ENCODE measurements at places on chromosomes 4 and X.

GRCh38 chr4:70614184-70614555, 14.4 kb upstream of the ENAM start:
- DNase-seq, result no peak

GRCh38 chrX:150533863-150534262, 34.6 kb upstream of the MTM1 start:
- DNase-seq, result no peak

DNA sequence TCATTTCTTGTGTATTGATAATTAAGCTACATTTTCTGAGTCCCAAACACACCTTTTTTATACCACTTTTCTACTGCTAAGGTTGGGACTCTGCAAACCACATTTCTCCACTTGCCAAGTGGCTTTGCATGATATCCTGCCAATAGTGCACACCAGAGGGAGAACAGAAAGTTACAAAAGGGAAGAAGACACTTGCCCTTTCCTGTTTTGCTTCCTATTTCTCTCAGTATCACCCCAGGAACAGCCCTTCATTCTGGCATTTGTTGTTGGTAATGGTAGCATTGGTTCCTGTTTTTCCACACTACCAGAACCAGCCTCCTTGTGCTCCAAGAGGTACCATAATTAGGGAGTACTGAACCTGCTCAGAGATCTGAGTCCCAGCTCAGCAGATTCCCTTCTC, 87.1 kb downstream of the HDX start:
- DNase-seq, result no peak

GRCh38 chr4:153294631-153295030, 49.9 kb upstream of the MND1 start:
- no peak for DNase-seq

DNA sequence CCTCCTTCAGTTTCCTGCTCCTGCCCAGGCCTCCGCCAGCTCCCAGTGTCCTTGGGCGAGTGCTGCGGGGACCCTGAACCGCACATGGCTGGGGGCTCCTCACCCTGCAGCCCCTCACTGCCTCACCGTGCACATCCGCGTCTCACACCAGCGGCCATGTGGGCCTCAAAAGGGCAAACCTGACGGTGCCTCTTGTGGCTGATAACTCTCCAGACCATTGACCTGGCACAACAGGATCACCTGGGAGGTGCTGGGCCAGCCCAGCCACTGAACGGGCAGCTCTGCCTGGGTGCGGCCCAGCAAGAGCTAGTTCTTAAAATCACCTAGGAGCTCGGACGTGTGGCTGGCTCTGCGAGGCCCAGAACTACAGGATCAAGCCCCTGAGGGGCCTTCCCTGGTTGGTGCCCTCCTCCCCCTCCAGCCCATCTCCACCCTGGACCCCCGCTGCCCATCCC, 4.1 kb upstream of the S100P start:
- no peak for DNase-seq

DNA sequence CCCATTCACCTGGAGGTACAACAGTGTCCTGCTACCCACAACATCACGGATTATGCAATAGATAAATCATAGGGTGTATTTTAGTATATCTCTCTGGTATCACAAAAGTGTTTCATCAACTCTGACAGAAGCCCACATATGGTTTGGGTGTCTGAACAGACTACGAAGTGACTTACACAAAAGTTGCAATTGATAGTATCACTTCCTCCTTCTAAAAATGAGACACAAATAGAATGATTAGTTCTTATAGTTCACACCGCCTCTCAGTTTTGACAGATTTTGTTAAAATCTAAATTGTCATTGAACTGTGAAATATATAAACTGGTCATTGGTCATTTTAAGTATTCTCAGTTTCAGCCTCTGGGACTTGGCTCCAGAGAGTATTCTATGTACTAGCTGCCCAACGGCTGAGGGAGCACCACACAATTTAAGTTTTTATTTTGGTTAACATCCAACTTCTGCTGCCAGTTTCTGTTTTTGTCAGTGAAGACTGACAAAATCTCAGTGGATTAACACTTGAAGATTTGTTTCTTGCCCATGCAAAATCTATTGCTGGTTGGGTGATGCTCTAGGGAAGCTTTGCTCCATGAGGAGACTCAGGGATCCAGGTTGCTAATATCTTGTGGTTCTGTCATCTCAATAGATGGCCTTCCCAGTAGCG, 113.8 kb upstream of the PUDP start:
- no peak for DNase-seq

- DNase-seq, result no peak
These were observed 144.1 kb downstream of the FRYL start for GRCh38 chr4:48635980-48636379.

- DNase-seq, result no peak
These were observed 61.9 kb upstream of the ZCCHC13 start for GRCh38 chrX:74242050-74242449.

DNA sequence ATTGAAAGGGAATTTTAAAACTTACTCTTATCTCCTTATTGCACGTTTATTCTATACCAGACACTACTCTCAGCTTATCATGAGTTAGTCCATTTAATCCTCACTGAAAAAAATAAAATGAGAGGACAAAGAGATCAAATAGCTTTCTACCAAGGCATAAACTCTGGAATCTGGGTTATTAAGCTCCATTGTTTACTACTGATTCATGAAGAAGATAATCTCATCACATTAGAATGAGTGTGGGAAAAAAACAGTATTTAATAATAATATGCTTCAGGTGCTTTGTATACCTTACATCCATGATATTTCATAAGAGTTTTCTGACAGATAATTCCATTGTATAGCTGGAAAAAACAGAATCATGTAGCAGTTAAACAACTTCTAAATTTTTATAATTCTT, 1092.6 kb downstream of the TECRL start:
- no peak for DNase-seq

GRCh38 chrX:13428053-13428786, 108.4 kb upstream of the ATXN3L start:
- no peak for DNase-seq

DNA sequence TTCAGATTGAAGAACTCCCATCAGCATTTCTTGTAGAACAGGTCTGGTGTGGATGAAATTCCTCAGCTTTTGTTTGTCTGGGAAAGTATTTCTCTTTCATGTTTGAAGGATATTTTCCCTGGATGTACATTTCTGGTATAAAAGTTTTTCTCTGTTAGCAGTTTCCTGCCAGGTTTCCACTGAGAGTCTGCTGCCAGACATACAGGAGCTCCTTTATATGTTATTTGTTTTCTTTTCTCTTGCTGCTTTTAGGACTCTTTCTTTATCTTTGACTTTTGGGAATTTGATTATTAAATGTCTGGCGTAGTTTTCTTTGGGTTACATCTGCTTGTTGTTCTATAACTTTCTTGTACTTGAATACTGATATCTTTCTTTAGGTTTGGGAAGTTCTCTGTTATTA, 486.5 kb downstream of the ARAP2 start:
- no peak for DNase-seq

DNA sequence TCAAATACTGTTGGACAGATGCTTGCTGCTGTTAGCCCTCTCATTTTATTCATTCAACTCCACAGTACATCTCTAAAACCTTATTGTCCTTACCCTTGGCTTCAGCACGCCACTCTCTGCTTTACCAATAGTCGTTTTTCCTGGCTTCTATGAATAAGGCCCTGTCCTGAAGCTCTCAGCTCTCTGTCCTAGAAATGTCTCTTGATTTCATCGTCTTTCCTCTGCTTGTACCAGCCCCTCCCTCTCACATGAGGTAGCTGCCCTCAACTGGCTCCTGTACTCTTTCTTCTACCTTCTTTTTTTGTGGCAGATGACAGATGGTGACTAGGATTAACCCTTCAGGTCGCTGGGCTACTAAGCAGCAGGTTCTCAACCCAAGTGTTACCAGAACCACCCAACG, 11.4 kb downstream of the ADGRA3 start:
- DNase-seq, result no peak

DNA sequence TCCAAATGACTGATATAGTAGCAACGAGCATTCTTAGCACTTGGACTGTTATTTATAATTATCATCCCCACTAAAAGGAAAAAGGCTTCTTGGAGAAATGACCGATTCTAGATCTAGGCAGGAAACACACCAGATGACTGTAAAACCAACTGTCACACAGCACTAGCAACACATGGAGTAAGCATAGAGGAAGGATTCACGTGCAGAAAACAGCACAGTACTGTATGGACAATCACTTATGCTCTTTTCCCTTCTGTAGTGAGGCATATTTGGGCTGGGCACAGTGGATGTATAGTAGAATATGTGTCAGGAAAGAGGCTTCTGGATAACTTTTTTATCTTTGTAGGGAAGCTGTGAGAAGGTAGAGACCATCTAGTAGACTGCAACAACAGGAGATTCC, 6.0 kb upstream of the COPS4 start:
- no peak for DNase-seq

DNA sequence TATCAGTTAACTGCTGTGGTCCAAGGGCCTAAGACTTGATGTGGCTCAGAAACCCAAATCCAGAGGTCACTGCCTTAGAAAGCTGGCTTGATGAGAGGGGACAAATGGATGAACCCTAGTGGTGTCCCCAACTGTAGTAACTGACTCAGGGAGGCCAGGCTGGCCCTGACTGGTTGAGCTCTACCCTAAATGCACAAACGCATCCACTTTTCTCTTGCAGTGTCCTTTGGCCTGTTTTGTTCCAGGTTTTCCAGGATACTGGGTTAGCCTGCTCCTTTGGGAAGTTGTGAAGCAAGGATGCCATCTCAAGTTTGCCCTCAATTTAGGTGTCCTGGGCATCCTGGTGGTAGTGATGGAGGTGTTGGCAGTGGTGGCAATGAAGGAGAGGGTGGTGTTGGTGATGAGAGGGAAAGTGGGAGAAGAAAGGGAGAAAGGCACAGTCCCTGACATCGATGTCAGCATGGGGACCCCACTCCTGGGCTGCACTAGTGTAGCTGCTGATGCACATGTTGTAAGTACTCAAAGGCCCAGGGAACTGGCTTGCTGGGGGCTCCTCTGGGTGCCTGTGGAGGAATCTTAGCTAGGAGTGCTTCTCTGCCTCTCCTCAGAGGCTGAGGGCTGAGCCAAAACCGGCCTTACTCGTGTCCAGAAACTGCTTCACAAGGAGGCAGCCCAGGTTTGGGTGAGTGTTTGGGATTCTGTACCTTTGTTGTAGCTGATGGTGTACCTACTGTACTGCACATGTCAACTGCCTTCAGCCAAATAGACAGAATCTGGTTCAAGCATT, 2.9 kb upstream of the HAND2 start:
- no peak for DNase-seq

DNA sequence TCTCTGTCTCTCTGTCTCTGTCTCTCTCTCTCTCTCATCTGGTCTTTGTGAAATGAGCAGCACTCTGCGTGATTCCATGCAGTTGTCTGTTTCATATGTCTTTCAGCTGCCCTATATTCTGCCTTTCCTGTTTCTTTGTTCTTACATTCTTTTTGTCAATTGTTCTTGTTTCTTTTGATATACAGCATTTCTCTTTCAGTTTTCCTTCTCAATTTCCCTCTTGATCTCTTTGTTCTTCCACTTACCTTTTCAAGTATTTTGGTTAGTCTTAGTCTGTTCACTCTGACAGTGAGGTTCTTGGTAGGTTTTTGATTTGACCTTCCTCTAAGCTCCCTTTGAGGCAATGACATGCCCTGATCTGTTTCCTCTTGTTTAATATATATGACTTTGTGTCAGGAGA, 20.4 kb downstream of the ZNF157 start:
- DNase-seq, result no peak

DNA sequence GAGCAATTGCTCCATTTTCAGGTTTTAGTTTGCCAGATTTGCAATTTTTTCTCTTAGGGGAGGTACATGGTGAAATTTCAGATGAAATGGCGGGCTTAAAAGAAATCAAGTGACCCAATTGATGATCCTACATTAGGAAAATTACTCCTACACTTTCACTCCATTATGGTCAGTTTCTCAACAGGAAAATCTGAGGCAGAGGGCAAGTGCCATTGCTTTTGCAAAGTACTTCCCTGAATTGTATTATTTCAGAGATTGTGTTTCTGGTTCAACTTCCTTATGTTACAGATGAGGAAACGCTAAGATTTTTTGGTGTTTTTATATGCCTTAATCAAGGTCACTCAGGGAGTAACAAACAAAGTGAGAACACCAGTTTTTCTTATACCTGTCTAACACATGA, 302.2 kb downstream of the ARAP2 start:
- DNase-seq, result no peak

GRCh38 chrX:21926116-21926515, 14.4 kb upstream of the SMS start:
- no peak for DNase-seq

DNA sequence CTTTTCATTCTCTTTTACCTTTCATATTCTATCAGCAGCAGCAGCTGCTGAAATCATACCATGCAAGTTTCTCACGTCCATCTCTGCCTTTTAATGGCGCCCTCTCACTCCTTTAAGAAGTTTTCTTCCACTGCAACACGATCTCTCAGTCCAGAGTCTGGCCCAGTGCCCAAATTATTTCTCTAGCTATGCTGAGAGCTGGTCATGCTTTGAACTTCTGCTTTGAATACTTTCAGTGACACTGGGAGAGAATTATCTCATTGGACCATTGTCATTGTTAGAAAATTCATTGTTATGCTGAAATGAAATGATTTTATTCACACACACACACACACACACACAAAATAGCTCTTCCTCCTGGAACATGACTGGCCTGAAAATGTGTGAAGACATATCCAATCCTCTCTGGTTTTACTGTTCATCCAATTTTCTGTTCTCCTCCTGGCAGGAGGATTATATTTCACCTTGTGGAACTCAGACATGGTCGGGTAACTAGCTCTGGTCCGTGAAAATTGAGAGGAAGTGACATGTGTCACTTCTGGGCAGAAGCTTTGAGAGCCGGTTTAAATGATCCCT, 1.3 kb upstream of the PDHA1 start:
- no peak for DNase-seq

- no peak for DNase-seq
These were observed 113.0 kb upstream of the VAMP7 start for GRCh38 chrX:155767876-155768769.

- no peak for DNase-seq
These were observed 389.4 kb downstream of the GALNTL6 start for GRCh38 chr4:172202480-172203076.

- no peak for DNase-seq
These were observed 1.2 kb upstream of the CHRNA9 start for GRCh38 chr4:40333921-40334352.

- DNase-seq, result no peak
These were observed 88.8 kb downstream of the MAPK10 start for GRCh38 chr4:86271057-86271456.

DNA sequence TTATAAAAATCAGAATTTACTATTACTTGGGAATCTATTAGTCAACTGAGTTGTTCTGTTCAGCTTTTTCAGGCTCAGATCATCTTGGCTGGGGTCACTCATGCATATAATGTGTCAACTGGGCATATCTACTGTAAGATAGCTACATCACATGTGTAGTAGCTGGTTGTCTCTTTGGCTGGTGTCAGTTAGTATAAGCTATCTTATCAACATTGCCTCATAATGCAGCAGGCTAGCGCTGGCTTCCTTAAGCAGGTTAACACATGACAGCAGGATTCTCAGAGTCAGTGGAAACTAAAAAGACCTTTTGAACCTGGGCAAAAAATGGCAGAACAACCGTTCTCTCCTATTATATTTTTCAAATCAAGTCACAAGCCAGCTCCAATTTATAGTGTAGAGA, 378.3 kb upstream of the PCDH10 start:
- no peak for DNase-seq

GRCh38 chrX:40153345-40154249, 55.8 kb upstream of the BCOR start:
- DNase-seq, result no peak
